Hematopoietic multipotent progenitor cell (in vitro differentiated cells): ENCODE measurements at places on chromosomes 11 and 22.

DNA sequence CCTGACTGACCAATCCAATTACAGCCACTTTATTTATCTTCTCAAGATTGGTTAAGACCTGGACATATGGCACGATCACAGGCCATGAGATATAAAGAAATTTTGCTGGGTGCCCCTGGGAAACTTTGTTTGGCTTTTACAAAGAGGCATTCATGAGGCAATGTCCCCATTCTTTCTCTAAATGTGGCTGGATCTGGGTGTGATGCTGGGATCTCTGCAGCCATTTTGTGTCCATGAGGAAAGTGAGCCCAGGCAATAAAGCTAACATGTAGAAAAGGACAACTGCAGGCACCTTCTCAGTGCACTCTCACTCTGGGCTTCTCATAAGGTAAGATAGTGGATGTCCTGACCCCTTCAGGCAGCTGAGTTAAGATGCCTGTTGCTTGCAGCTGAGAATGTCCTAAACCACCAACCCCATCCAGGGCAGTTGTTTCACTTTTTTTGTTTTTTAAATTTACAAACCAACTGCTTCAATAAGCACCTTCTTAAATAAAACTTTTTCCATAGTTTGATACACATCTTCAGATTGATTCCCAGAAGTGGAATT lies 372.3 kb downstream of the MIAT start:
- no peak for DNase-seq

DNA sequence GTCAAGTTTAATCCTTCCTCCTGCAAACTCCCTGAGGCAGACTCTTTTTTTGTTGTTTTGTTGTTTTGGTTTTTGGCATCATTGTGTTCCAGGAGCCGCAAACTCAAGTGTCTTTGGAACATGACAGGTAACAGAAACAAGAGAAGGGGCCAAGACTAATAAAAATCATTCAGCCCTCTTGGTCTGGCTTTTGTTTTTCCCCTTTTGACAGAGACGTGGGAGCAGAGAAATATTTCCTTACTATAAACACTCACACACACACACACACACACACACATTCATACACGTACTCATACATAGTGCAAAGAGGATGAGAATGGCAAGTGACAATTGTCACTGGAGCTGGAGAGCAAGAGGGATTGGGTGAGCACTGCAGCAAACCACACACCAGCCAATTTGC lies 10.4 kb upstream of the ASPHD2 start:
- DNase-seq, result no peak

GRCh38 chr11:363948-364761 lies 5.1 kb upstream of the B4GALNT4 start:
- DNase-seq, result peak; percentile 63

DNA sequence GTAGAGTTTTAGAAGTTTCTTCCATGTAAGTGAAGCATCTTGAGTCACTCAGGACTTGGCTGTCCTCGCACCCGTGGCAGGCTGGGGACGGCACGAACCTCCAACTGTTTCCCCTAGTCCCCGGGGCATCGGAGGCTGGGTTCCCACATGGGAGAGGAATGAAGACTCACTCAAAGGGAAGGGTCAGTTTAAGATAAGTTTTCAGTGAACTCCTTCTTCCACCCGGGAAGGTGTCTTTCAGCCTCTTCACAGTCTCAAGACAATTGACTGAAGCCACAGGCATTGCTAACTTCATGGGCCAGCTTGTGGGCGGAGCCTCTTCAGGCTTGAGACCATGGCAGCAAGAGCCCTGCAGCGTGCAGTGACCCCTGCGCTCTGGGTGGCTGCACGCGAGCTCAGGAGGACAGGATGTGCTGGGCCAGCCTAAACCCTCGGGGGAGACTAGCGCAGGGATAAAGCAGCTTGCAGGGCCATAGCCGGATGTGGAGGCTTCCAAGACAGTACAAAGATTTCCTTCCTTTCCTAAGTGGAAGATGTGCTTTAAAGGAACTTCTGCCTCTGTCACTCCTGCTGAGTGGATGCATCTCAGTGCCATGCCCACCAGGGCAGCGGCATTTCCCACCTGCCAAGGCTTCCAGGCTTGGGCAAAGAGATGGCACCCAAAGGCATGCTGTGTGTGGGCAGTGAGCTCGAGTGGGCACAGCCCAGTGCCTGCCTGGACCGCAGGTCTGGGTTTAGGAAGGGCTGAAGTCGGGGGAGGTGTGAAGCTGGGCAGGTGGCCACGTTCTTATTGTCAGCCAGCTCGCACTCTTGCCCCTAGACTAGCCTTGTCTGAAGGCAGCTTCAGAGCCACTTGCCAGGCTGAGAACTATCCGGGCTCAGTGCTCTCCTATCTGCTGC lies 32.9 kb downstream of the PPIL2 start:
- DNase-seq, result no peak

DNA sequence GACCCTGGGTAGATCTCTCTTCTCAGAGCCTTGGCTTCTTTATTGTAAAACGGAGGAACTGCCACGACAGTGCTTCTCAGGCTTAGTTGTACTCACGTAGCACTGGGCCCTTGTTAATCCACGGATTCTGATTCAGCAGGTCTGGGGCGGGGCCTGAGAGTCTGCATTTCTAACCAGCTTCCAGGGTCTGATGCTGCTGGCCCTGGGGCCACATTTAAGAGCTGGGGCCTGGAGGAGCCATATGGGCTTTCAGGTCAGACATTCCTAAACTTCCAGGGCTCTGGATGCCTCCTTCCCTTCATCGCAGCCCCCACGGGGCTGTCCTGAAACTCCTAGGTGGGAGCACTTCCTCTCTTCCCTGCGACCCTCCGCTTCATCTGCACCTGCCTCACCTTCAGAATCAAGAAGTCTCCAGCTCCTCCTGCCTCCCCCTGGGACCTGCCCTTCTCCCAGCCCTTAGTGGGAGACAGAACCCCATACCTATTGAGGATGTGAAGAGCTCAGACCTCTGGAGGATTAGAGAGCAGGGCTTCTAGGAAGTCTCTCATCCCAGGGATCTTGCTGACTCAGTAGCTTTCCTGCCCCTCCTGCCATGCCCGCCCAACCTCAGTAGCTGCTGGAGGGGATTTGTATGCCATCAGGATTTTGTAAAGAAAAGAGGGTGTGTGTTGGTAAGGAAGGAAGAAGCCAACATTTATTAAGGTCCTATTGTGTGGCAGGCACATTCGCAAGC lies 92.5 kb downstream of the LRRC32 start:
- no peak for DNase-seq

GRCh38 chr22:32846780-32847491 lies 45.4 kb downstream of the TIMP3 start:
- no peak for DNase-seq

GRCh38 chr11:112478806-112479205 lies 218.1 kb upstream of the PLET1 start:
- no peak for DNase-seq

DNA sequence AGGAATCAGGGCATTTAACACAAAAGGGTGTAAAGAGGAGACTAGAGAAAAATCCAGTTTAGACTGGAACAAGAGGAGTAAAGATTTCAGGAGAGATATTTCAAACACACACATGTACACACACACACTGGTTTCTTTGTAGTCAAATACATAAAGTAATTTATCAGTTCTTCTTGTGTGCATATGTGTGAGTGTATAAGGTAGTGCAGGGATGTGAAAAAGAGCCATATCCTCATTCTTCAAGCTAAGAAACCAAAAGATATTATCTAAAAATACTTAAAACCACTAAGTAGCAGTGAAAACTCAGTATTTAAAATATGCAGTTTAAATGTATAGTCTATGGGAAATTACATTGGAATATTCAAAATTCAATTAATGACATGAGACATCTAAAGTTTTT lies 52.5 kb upstream of the CARD18 start:
- no peak for DNase-seq

- no peak for DNase-seq
Observed at GRCh38 chr22:44847380-44847779, 95.0 kb downstream of the ARHGAP8 start.

- DNase-seq, result no peak
Observed at GRCh38 chr11:14625586-14626205, 17.9 kb upstream of the PDE3B start.

DNA sequence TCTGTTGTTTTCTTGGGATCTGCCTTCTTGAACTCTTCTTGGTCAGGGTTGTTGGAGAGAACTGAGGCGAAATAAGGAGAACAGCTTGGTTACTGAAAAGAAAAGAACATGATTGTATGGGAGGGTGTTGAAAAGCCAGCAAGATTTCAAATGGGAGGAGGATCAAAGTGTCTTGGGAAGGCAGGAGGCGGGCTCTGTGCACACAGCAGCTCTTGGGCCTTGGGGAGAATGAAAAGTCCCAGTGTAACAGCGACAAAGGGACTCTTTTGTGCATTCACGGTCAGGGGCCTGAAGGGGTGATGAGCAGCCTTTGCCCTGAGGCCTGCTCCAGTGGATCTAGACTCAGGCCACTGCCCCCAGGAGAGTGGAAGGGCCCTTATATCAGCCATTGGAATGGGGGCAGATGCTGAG lies 135.4 kb downstream of the ADAMTS15 start:
- DNase-seq, result no peak

- DNase-seq, result no peak
Observed at GRCh38 chr11:75148436-75148983, 2.4 kb upstream of the SLCO2B1 start.

DNA sequence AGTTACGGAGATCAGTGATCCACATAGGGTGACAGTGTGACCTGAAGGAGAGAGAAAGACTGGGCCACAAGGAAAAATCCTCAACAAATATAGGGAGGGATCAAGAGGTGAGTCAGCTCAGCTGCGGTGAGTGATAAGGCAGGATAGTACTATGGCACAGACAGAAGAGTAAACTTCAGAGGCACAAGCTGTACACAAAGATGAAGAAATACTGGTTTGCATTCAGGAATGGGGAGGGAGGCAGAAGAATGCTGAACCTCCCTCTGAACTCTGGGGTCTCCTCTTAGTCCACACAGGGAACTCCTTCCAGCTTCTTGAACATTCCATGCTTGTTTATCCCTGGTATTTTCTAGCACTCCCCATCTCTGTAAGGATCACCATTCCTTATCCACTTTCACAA lies 162.7 kb downstream of the BARX2 start:
- no peak for DNase-seq

DNA sequence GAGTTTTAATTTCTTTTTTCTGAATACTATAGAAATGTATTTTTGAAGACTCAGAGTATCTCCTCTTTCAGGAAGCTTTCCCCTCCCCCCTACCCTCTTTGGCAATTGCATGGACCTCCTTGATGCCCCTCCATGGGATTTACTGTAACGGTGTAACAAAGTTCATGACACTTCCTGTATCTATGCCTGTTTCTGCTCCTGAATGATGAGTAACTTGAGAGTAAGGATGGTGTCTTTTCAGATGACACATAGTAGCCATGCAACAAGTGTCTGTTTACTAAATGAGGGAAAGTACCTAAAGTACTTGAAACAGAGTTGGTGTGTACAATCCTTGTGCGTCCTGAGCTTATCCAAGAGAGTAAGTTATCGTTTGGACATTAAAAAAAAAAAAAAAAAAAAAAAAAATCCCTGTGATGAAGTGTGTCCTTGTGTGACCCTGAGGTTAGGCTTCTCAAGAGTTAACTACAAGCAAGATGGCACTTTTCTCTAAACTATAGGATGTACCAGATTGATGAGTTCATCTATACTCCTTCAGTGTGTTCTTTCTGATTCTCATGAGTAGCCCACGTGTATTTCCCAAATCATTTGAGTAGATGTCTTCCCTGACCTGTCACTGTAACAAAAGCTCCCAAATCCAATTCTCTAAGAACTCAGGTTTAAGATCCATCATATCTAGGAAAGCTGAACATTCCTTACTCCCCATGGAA lies 7.4 kb downstream of the ETS1 start:
- no peak for DNase-seq

DNA sequence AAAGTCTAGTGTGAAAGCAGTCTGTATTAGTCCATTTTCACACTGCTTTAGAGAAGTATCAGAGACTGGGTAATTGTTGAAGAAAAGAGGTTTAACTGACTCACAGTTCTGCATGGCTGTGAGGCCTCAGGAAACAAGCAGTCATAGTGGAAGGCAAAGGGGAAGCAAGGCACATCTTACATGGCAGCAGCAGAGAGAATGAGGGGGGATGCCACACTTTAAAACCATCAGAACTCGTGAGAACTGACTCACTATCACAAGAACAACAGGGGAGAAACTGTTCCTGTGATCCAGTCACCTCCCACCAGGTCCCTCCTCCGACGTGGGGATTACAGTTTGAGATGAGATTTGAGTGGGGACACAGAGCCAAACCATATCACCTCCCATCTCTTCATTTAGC lies 13.8 kb upstream of the TUBA8 start:
- no peak for DNase-seq

- DNase-seq, result no peak
Observed at GRCh38 chr22:29773233-29773632, 6.1 kb downstream of the UQCR10 start.

DNA sequence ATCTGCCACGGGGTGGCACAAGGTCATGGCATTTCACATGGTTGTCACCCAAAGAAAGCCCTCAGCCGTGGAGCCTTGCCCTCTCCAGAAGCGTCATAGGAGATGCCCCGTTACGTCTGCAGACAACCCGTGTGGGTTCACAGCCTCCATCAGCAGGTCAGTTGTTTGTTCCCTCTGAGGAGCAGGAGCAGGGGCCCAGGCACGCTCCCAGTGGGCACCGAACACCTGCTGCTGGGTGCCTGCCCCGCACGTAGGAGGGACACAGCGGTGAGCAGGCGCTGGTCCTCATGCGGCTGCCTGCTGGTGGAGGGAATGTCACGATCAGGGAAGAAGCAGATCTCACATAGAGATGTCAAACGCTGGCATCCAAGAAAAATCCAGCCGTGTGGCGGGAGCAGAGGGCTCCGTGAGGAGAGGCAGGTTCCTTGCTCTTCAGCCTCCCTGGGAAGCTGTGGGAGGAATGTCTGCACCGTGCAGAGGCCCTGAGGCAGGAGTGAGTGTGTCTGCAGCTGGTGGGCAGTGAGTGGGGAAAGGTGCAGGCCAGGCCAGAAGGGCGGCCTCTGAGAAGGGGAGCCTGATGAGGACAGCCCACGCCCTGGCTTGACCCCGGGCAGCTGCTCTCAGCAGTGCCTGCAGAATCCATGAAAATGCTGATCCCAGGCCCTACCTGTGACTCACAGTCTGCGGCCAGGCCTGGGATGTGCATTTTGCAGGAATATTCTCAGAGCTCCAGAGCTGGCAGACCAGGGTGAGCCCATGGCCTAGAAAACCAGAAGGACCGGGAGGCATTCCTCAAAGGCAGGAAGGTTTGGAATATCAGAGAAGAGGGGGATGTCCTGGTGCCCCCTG lies 36.4 kb upstream of the TH start:
- no peak for DNase-seq

- DNase-seq, result no peak
Observed at GRCh38 chr22:40204321-40205116, 26.8 kb downstream of the TNRC6B start.

GRCh38 chr11:35803115-35803514 lies 140.5 kb downstream of the TRIM44 start:
- no peak for DNase-seq
